NCI-H82 (cell line): ENCODE measurements at places on chromosomes 13 and 19.

DNA sequence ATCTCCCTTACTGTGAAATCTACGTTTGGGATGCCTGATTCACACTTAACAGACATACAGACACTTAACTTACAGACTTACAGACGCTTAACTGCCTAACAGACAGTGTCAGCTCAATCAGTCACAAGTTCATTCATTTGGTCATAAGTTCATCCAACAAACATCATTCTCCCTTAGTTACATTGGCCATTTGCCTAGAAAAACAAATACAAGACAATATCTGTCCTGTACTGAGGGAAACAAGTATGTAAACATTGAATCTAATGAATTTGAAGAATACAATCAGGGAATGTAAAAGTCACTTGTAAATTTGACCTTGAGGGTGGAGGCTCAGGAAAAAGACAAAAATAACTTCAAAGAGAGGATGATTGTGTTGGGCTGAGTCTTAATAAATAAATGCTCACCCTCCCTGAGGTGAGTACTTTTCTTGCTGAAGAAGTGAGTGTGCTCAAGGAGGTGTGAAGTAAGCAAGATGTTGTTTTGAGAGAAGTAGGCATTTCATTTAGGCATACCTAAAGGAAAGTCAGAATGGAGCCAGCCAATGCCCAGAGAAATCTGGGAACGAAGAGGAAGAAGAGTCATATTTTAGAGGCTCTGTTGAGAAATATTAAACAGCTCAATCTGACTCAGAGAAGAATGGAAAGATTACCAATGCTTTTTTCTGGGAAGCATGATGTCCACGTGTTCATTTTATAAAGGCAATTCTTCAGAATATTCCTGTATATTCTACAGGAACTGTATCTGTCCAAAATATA, 958.4 kb upstream of the SLC10A2 start:
- DNase-seq, result no peak

DNA sequence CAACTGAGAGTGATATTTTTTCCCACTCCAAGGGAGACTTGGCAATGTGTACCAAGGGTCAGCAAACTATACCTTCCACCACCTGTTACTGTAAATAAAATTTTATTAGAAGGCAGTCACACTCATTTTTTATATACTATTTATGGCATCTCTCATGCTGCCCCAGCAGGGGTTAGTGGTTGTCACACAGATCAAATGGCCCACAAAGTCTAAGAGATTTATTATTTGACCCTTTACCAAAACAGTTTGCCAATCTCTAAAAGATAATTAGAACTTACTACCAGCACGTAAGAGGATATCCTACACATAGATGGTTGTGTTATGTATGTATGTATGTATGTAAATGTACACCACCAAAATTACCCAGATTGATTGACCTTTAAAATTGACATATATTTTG, 185.1 kb downstream of the PRR20E start:
- DNase-seq, result no peak

- DNase-seq, result no peak
Observed at GRCh38 chr13:46698910-46699460, 98.0 kb downstream of the ESD start.

- DNase-seq, result no peak
Observed at GRCh38 chr19:10142701-10143375, 23.1 kb upstream of the EIF3G start.
